ENCODE measurements at places on chromosomes 2 and 18.

DNA sequence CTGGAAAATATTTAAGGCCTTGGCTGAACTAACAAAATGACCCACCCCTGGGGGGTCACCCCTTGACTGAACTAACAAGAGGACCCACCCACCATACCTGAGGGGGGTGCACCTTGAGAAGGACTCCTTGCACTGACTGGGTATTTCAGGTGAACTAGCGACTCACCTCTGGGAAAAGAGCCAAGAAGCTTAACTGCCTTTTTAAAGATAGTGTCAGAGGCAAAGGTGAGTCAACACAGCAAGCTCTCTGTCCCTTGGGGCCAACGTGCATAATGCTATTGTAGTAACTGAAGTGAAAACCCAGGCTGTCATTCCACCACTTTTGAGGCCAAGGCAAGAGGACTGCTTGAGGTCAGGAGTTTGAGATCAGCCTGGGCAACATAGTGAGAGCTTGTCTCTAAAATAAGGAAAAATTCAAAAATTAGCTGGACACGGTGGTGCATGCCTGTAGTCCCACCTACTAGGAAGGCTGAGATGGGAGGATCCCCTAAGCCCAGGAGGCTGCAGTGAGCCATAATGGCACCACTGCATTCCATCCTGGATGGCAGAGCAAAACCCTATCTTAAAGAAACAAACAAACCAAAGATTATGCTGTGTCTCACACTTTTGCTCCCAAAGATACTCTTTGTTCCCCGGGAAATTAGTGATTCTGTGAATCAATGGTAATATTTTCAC lies 36.4 kb upstream of the ZCCHC2 start:
- DNase-seq: peak; percentile 14

DNA sequence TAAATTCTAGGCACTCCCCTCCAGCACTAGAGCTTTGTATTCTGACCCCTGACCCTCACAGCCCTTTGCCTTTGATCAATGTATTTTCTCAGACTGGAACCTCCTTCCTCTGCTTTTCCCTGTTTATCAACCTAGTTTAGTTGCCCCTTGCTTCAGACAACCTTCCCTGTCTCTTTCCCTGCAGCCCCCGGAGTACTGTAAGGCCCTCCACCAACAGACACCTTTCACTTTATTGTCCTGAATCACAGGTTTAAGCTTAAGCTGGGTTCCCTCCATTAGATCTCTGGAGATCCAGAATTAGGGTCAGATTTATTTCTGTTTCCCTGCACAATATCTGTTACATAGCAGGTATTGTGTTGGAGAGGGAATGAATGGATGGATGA lies 140.2 kb downstream of the DDX1 start:
- no peak for DNase-seq

- no peak for DNase-seq
Measured at GRCh38 chr18:71301596-71301995, 1012.8 kb downstream of the SOCS6 start.

- no peak for DNase-seq
Measured at GRCh38 chr2:118244686-118245085, 156.4 kb downstream of the INSIG2 start.

DNA sequence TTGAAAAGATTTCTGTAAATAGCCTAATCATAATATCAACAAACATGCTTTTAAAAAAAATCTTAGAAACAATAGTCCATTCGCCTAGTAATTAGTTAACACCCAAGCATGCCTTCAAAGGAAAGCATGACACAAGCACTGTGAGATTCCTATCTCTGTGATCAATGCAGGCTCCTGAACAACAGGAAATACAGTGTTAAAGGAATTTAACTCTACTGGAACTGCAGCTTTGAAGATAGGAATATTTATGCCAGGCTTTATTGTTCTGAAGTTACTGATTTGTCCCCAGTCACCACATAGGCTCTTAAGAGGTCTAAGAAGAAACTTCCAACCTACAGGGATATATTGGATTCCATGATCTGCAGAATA lies 15.4 kb upstream of the FAM124B start:
- DNase-seq: no peak

GRCh38 chr18:60027397-60027796 lies 127.6 kb downstream of the PMAIP1 start:
- DNase-seq: no peak

DNA sequence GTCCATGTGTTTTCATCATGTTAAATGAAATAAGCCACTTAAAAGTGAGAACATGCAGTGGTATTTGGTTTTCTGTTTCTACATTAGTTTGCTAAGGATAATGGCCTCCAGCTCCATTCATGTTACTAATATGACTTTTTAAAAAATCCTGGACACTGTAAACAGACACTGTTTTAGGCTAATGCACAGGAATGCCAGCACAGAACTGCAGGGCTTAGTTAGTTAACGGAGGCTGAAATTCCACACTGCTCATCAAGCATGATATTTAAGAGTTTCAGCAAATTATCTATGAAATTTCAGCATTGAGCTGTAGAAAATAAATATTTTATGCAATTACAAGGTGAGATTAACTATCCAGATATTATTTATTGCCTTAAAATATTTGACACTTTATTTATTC lies 42.5 kb upstream of the PAX3 start:
- DNase-seq: no peak

- no peak for DNase-seq
Measured at GRCh38 chr2:20611077-20611843, 39.6 kb downstream of the HS1BP3 start.

DNA sequence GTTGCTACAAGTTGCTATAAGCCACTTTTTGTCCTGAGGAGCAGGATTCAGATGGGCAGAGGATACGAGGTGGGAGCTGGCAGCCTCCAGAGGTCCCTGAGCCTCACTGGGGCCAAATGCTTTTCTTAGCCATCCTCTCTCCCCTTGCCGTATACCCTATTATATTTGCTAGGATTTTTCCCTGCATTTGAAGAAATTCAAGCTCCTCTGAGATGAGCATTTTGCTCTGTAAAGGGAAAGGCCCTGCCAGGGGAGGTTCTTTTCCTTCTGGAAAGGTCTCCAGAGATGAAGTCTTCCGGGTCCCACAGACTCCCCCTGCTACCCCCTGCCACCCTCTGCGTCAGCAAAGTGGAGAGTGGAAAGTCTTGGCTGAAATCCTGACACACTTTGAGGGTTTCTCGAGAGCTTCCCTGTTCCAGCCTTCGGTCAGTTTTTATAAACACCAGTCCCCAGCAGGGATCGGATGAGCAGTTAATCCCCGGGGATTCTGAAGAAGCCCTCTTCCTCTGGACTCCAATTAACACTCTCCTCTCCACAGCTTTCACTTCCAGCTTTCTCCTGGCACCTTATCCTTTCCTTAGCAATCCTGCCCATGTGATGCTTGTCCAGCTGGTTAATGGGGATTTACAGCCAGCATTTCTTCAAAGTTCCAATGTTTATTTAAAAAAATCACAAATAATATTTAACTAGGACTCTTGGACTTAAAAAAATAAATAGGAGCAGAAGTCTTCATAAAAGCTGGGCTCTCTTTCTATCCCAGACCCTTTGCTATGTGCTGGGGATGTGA lies 13.1 kb downstream of the CYRIA start:
- DNase-seq: no peak

- DNase-seq: no peak
Measured at GRCh38 chr2:98089941-98090340, 3.0 kb downstream of the VWA3B start.

DNA sequence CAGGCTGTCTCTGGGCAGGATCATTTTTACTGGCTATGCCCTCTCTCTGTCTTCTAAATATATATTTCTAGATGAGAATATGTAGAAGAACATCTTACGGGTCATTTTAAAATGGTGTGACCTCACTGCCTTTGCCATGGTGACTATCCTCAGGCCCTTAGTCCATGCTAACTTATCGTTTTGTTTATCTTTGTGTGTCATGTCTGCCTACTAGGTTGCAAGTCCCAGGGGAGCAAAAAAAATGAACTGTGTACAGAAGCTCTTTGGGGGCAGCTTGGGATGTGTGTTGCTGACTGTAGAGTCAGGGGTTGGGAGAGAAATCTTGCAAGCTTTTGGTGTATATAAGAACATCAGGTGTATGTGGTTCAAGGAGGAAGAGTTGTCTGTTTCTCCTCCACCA lies 11.0 kb downstream of the CPSF3 start:
- no peak for DNase-seq

DNA sequence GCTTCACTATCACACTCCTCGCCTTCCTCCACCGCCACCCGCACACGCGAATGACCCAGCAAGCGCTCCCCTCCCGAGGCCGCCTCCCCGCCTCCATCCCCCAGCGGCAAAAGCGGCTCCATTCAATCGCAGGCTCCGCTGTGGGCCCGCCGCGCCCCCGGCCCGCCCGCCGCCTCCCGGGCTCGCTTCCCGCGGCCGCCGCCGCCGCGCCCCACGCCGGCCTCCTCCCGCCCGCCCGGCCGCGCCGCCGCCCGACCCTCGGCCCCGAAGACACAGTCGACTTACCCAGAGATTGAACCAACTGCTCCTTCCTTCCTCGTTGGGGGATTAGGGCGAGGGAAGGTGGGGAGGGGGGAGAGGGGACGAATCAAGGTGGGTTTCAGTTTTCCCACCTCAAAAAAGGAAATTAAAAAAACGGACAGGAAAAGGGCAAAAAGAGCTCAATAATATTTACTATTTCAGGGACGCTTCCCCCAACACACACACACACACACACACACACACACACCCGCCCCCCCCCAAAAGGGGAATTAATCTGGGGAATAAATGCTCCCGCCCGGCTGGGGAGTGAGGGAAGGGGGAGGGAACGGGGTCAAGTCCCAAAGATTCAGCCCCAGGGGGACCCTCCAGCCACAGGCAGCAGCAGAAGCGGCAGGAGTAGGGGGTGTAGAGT lies 743 bp downstream of the XPO1 start:
- peak; percentile 65 for DNase-seq

DNA sequence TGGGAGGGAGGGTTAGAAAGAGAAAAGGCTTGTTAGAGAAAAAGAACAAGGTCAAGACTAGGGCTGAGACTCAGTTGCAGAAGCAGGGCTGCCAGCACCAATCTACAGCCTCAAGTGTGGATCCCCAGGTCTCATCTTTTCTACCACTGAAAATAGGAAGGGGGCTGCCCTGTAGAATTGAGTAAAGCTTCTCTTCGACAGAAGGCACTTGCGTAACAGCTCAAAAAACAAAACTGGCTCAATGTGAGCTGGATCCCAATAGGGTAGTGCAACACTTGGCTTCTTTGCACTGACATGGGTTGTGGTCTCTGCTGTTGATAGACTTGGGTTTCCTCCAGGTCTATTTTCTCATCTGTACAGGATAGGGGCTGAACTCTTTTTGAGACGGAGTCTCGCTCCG lies 1.8 kb upstream of the MPV17 start:
- no peak for DNase-seq

DNA sequence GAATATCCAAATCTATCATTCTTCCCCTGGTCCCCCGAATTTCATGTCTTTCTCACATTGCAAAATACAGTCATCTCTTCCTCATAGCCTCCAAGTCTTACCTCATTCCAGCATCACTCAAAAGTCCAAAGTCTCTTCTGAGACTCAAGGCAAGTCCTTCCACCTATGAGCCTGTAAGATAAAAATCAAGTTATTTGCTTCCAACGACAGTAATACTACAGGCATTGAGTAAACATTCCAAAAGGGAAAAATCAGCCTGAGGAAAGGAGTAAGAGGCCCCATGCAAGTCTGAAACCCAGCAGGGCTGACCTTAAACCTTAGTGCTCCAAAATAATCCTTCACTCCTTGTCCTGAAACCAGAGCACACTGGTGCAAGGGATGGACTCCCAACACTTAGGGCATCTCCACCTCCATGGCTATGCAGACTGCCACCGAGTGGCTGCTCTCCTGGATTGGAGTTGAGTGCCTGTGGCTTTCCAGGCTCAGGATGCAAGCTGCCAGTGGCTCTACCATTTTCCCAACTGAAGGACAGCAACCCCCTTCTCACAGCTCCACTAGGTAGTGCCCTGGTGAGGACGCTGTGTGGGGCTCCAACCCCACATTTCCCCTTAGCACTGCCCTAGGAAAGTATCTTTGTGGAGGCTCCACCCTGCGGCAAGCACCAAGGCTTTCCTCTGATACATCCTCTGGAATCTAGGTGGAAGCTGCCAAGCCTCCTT lies 16.3 kb downstream of the DTNA start:
- no peak for DNase-seq

DNA sequence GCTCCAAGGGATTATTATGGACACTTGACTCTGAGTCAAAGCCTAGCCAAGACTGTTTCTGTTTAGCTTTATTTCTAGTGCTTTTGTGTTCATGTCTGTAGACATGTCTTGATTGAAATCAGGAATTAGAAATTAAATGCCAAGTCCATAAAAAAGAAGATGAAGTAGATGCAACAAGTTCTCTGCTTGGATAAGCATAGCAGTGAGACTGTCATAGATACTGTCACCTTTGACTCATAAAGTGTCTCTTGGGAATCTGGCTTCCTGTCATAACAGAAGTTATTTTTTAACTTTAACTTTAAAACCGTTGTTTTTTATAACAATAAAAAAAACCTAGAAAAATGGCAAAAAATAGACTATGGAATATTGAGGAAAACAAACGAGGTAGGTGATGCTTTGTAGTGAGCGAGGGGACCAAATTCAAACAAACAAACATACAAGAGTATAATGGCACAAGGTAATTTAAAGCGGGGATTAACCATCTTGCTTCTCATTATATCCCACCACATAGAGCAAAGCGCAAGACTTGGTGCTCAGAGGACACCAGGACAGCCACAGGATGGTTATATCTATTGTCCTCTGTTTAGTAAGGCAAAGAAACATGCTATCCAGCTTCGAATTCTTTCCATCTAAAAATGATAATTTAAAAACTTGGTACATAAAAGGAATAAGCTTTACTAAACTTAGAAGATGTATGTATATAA lies 64.6 kb downstream of the CD226 start:
- DNase-seq: no peak

GRCh38 chr2:109261906-109262631 lies 133.1 kb downstream of the SH3RF3 start:
- DNase-seq: no peak

DNA sequence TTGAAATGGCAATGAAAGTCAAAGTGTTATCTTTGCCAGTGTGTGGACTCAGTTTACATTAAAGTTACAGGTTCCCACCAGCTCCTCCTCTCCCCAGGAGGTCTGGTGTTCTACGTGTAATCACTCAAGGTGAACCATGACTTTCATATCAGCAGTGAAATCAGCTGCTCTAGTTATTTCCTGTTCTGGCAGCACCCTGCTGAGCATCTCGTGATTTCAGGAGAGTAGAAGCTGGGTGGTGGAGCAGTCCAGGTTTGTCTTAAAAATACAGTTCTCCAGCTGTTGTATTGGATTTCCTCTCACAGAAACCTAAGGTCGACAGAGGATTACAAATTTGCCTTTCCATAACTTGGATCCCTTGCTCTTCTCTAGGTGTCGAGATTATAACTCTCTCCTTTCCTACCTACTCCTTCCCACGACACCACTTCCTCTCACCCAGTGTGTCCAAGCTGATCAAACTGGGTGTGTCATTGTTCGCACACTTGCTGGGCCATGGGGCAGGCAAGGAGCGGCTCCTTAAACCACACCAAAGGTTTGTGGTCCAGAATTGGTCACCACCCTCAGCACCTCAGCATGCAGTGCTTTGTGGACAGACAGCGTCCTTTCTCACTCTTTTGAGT lies 13.0 kb upstream of the ARHGAP25 start:
- no peak for DNase-seq

Measured in NCI-H2081 (cell line).